ENCODE measurements at places on chromosomes 11 and 22.

- no peak for DNase-seq
These were observed 1.0 kb downstream of the DNHD1 start for GRCh38 chr11:6498121-6498520.

GRCh38 chr11:94802501-94802900, 34.3 kb downstream of the AMOTL1 start:
- DNase-seq = no peak

DNA sequence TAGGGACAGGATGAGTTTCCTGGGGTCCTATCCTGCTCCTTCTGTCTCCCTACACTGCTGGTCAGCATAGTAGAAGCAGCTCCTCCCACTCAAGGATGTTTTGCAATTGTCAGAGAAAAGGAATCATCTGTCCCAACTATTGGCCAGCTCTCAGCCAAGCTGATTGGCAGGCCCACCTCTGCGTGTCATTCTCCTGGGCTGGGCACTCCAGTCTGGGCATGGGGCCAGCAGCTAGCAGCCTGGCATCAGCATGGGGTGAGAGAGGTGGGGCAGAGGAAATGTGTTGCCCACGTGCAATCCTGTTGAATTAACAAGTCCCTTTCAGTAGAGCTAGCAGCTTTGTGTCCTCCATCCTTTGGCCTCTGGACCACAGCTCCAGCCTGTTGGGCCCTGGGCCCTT, 14.1 kb downstream of the ANKK1 start:
- DNase-seq = no peak

DNA sequence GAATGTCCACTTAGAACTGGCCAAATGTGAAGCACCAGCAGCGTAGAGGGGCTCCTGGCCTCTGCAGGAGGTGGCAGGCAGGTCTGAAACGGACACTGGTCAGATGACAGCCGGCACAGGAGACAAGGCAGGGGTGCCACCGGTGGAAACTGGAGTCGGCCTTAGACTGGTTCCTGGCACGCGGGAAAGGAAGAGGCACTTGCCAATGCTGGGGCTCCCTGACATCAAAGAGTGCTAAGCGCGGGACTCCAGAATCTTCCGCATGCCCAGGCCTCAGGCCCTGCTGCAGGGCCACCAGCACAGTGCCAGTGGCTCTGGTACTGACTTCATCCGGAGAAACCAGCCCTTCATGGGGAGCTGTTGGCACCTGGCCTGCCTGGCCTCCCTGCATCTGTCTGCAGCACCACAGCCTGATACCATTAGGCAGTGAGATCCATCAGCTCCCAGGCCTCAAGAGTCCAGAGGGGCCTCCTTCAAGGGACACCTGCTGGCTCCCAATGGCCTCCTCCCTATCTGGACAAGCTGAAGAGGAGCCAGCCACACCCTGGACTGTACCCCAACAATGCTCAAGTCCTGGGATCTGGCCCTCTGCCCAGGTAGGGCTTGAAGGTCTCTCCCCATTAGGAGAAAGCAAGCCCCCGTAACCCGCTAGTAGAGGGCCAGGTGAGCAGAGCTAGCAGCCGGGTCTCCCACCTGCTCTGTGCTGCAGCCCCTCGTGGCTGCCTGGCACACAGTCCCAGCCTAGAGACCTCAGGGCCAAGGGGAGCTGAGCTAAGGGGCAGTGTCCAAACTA, 29.7 kb upstream of the GNB1L start:
- peak; percentile 56 for DNase-seq

DNA sequence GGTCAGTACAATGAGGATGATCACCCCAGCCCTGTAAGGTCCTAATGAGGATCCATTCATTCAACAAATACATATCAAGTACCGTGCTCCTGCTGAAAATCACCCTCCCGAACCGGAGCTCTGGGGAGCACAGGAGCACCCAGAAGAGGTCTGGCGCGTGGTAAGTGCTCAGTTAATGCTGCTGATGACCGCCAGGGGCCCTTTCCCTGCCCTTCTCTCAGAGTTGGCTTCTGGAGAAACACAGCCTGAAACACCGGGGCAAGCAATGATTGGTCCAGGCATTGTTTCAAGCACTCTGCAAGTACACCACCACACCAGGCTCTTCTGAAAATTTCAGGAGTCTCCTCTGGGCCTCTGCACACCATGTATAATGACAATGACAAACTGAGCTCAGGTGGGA, 3.8 kb upstream of the CCDC86 start:
- DNase-seq = no peak

DNA sequence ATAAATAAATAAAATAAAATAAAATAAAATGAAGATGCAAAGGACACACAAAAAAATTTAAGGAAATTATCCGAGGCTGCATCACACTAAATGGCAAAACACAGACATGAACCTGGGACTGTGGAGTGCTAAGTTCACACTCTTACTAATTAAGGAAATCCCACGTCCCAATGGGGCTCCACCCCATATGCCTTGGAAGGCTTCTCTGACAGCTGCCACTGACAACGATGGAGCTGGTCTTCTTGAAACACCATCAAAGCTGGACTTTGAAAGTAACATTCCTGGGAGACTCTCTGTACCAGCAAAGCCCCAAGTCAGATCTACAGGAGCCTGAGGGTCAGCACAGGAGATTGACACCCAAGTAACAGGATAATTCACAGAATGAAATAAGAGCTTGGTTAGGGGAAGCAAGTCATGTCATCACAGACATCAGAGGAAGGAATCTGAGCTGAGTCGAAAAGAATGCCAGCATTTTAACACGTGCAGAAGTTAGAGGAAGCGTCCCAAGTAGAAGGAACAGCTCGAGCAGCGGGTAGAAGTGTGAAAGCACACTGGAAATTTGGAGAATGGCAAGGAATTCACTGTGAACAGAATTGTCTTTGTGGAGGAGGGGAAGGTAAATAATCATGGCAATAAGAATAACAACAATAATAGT, 13.8 kb downstream of the TPST2 start:
- DNase-seq = no peak

DNA sequence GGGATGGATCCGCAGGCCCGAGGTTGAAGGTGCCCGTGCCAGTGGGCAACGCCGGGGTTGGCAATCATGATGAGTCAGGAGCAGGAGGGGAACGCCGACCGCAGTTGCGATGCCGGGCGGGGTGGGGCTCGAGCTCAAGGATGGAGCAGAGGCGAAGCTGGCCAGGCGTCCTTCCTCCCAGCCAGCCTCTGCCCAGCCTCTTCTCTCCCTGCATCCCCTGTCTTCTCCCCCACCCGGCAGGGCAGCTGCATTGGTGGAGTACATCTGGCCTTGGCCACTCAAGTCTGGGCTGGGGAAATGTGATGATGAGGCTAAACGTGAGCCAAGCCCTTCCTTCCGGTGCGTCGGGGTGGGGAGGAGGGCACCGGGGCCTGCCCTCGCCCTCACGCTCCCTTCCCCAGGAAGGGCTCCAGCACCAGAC, 3.9 kb downstream of the IFITM10 start:
- peak; percentile 73 for DNase-seq

Data from sigmoid colon (tissue), 7 donors.